ENCODE measurements at places on chromosomes 2 and 18.
A peak's percentile ranks its signal among the peaks of the same experiment; 100 is the strongest.

- DNase-seq: no peak
These were observed 181.6 kb downstream of the LOXHD1 start for GRCh38 chr18:46475390-46475752.

DNA sequence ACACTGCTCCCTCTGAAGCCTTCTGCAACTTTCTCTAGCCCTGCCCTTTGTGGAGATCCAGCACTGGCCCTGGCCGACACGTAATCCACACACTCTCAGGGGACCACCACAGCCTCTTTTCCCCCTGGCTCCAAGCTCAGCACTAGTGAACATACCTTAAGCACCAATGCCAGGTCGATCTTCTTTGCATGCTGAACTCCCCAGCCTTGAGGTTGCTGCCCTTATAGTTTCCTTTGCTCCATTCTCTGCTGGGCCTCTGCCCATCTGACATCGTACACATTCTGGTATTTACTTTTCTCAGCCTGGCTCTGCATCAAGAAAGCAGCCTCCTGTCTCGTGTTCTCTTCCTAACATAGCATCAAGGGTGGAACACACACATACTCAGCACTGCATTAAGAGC, 361.5 kb downstream of the LPIN1 start:
- no peak for DNase-seq

DNA sequence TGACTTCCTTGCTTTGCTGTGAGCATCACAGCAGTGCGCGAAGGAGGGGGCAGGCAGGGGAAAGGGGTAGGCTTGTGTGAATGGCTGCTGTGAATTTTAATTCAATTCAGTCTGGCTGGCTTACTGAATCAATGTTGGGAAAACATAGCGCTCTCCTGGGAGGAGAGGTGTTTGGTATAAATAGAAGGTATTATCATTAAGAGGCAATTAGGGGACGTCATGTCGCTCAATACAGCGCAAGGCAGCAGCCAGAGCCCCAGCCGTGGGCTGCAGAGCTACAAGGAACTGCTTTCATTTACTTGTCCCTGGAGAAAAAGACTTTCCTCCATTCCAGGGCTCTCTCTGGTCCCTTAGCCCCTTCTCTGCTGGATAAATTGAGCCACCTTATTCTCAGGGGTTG, 181.4 kb upstream of the MSH6 start:
- DNase-seq: no peak

DNA sequence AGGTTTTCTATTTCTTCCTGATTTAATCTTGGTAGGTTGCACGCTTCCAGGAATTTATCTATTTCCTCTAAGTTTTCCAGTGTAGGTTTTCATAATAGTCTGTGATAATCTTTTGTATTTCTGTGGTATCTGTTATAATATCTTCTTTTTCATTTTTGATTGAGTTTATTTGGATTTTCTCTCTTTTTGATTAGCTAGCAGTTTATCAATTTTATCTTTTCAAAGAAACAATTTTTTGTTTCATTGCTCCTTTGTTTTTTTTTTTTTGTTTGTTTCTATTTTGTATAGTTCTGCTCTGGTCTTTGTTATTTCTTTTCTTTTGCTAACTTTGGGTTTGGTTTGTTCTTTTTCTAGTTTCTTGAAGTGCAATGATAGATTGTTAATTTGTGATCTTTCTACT, 51.3 kb downstream of the G6PC2 start:
- DNase-seq: no peak

GRCh38 chr2:236161531-236161930, 6.7 kb downstream of the GBX2 start:
- DNase-seq: no peak

DNA sequence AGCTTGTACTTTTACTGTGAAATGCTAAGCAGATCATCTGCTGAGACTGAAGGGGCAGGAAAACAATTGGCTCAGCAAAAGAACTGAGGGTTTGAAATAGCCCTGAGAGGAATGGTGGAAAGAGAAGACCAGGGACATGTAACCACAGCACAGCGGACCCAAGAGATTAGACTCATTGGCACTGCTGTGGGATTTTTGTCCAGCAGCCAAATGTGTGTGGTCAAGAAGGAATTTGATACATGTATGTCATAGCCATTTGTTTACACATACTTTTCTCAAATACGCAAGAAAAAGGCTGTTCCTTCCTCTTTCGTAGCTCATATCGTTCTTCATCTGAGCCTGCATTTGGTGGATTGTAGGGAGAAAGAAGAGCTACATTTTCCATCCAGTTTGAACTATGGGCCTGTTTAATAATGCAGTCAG, 73.8 kb downstream of the TRABD2A start:
- peak; percentile 95 for DNase-seq

GRCh38 chr2:109647636-109648035, 33.5 kb downstream of the SOWAHC start:
- no peak for DNase-seq

Data from HFF-Myc (cell line).